ENCODE measurements at places on chromosomes 5 and 9.

GRCh38 chr9:126606483-126606870, 7.3 kb upstream of the LMX1B start:
- no peak for DNase-seq

- DNase-seq: no peak
Measured at GRCh38 chr9:134568811-134569210, 72.8 kb upstream of the COL5A1 start.

GRCh38 chr9:82613498-82613897, 449.4 kb downstream of the RASEF start:
- DNase-seq: no peak

- no peak for DNase-seq
Measured at GRCh38 chr5:51960617-51961121, 577.4 kb downstream of the ISL1 start.

DNA sequence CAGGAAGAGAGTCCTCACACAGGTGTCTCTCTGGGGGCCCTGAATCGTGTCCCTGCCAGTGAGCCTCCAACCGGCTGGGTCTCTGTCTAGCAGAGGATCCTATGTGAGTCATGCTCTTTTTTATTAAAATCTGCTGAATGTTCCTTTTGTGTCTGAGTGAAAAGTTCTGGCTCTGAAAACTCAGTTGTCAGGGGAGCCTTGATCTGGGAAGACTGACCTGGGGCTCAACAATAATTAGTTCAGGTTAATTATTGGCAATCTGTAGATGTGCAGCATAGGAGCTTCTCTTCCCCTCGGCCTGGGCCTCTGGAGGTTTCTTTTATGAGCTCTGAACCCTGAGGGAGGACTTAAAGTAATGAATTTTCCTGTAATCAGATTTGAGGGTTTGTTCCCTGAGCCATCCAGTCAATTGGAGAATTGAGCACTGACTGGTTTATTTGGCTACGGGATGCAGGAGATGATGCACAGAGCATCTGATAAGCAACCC, 45.2 kb downstream of the ALG2 start:
- no peak for DNase-seq

- DNase-seq: no peak
Measured at GRCh38 chr5:178388386-178389025, 155.9 kb upstream of the PHYKPL start.

- DNase-seq: no peak
Measured at GRCh38 chr5:61609840-61610677, 278.0 kb downstream of the ZSWIM6 start.

DNA sequence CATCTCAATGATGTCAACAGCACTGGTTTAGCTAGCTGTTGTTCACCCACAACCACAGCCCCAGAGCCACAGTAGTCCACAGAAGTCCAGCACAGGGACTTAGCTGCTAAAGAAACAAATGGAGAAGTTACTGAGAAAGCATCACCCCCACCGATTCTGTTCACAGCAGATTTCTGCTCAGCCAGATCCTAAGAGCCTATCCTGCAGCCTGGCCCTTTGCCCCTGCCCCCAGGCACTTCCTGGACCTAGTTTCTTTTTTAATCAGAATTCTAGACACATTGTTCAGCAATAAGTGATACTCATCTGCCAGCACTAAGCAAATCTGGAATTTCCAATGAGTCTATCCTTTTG, 7.4 kb downstream of the B4GALT1 start:
- no peak for DNase-seq
